Mesendoderm (in vitro differentiated cells): ENCODE measurements at places on chromosomes 2 and 18.

DNA sequence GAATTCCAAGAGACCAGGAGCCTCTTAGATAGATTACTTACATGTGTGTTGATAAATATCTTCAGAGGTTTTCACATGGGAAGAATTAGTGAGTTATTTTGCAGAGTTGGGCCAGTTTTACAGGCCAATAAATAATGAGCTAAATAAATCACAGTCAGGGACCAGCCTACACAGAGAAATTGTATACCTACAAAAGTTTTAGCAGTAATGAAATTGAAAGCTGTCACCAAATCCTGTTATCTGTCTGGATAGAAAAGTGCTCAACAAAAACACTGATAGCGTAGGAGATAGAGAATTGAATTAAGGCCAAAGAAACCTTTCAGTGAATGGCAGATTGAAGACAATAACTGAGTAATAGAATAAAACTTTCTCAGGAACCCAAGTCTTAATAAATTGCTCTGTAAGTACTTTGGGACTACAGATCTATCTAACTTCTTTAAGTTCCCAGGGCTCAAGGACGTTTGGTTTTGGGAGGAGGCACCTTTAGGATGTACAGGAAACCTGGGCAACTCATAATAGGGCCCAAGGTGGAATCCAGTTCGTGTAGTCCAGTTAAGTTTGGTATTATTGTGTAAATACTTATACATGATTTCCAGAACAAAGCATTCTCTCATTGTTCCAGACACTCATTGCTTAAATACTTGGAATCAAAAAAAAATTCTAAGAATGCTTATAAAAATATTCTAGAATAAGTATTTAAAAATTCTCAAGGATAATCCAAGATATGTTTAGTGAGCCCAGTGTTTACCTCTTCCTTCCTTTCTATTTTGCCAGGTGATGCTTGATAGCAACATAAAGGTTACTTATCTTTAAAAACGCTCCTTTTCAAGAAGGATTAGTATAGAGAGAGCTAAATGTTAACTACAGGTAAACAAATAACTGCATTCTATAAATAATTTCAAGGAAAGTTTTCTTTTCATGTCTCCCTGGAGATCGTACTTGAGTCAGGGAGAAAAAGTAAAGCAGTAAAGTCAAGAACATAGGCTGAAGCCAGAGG, 134.5 kb downstream of the NCKAP5 start:
- no peak for DNase-seq

GRCh38 chr2:239750929-239751678, 274.0 kb downstream of the NDUFA10 start:
- DNase-seq: no peak

- DNase-seq: peak; percentile 5
These were observed 73.1 kb downstream of the RAB3GAP1 start for GRCh38 chr2:135124924-135125886.

DNA sequence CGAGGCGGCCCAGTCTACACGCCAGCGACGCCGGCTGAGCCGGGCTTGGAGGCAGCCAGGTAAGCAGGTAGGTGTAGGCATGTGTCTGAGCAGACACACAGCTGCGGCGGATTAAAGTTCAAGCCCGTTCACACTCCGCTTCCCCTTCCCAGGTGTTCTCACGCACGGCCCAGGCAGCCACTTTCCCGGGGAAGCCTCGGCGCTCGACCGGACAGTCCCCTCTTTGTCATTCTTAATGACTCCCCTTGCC, 367 bp downstream of the TGFA start:
- DNase-seq: peak; percentile 63

- DNase-seq: peak; percentile 28
These were observed 209.2 kb downstream of the MCFD2 start for GRCh38 chr2:46706264-46706983.

DNA sequence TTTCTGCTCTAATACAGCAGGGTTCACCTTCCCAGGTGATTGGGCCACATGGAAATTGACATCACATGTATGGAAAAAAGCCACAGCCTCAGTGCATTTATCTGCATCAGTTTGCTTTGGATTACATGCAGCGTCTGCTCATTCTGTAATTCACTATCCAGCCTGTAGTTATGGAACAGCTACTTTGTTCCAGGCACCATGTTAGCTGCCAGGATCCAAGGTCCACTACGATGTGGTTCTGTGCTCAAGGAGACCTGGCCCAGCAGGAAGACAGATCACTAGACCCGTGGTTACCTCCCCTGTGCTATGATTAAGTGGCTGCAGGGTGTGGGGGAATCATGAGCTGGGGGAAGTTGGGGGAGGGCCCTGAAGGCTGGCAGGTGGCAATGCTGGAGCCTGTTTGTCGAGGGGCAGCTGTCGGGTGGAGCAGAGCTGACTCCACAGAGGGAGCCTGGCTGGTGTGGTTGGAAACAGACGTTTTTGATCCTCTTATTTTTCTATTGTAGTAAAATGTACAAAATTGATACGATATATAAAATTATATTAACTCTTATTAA, 58.6 kb downstream of the TSHZ1 start:
- no peak for DNase-seq

DNA sequence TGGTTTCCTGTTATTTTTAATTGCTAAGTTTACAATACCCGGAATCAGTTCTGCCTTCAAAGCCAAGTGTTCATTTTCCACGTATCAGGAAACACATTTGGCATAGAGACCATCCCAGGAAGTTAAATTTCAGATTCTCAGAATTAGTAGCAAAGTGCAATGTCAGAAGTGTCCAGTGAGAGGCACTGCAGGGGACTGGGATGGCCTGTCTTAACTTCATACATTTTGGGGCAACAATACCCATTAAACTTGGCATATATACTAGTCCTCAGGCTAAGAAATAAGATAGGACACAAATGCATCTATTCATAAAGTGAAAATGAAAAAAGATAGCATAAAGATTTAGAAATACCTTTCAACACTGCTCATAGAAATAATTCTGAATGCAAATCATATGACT, 1.5 kb upstream of the IL1RL2 start:
- no peak for DNase-seq

DNA sequence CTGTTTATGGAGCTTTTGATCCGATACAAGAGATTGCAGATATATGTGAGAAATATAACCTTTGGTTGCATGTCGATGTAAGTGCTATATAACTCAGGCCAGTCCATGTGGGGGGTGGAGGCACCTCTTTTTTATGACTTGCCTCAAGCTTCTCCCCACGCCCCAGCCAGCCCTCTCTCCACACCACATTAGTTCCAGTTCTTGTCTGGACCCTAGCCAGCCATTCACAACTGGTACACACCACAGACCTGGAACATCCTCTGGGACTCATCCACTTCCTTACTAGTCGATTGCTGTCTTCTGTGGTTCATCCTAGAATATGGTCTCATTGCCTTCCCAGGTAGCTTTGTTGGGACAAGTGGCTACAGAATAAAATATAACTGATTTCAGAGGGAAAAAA, 31.0 kb downstream of the GAD1 start:
- DNase-seq: no peak

DNA sequence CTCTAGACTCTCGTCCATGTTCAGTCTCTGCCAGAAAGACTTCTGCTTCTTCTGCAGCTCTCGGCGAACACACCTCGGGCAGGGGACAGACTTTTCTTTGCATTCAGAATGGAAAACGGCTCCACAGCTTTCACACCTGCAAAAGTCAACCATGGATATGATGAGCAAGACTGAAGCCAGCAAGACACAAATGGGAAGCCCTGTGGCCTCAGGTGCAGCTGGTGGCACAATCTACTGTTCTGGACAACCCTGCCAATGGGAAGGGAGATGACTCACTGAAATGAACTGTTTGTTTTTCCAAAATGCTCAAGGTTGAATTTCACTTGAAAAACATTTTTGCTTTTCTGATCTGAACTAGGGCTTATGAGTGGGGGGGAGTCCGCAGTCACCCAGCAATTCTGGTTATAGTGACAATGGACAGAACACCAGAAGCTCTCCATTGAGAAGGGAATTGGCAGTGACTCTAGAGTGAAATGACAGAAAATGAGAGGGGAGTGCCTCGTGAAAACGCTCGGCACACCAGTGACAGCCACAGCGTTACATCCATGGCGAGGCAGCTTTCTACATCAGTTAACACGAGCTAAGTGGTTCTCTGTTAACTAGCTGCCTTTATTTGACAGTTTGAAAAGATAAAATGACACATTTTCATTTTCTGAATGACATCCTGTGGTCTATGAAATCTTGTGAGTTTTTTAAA, 58.8 kb upstream of the FZD5 start:
- DNase-seq: no peak
